NCI-H526 treated with DMSO at 0.1 percent for 48 hours (cell line): ENCODE measurements at places on chromosomes 13 and 19.

DNA sequence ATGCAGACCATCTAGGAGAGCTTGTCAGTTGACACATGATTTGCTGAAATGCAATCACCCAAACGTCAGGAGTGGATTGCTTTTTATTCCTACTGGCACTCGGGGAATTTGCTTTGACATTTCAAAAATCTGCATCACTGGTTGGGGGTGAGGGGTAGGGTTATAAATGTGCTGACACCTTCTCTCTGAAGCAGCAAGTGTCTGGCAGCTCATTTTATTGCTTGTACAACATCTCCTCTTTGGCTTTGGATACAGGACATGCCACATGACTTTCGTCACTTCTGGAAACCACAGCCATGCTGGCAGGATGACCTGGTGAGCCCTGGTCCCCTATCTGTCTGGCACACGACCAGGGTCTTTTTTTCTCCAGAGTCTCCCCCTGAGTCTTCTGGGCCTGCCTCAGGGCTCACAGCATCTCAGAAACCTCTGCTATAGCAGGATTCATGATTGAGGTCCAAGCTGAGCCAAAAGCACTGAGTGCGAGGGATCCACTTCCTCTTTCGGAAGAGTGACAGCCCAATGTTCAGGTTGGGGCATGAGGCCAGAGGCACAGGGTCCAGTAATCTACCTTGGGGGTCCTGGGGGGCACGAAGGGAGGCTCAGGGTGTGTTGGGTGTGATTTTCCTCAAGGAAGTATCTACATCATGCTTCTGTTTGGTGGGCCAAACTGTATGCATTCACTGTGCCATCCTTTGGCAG lies 60.1 kb downstream of the HSPH1 start:
- no peak for DNase-seq

DNA sequence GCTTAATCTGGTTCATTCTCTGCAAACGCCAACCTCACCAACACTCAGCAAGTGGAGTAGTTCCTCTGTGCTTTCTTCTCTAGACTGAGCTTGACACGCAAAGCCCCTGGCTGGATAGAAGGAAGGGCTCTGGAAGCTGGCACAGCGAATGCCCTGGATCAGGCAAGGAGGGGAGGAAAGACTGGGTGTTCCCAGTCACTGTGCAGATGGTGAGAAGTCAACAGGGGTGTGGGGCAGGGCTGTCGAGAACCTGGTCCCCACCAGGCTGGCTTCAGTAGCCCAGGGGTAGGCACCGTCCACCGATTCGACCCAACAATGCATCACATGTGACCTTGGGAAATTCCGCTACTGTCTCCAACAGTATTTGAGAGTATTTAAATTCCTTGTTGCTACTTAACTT lies 65.5 kb downstream of the TSHZ3 start:
- no peak for DNase-seq

- DNase-seq, result no peak
Measured at GRCh38 chr13:76160506-76160905, 524.4 kb downstream of the LMO7 start.

GRCh38 chr13:20814224-20814910 lies 40.6 kb upstream of the EEF1AKMT1 start:
- DNase-seq, result no peak
